ENCODE measurements at places on chromosomes 16 and 17.

- peak; percentile 64 for DNase-seq
Observed at GRCh38 chr16:29891525-29892457, 7.6 kb downstream of the SEZ6L2 start.

DNA sequence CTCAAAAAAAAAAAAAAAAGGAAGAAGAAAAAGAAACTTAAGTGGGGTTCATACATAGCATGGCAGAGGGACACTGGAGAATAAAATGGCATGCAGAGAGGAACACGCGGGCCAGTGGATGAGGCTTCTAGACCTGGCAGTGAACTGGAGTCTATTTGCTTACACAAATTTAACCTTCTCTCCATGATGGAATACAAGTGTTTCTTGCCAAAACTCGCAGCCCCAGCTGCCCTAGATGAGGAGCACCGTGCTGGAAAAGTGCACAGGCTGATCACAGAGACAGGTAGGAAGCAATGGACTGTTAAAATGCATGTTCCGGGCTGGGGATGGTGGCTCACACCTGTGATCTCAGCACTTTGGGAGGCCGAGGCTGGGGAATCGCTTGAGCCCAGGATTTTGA is 9.3 kb downstream of the SSTR2 start:
- no peak for DNase-seq

GRCh38 chr17:61409301-61410112 is 9.9 kb downstream of the TBX2 start:
- peak; percentile 91 for DNase-seq

DNA sequence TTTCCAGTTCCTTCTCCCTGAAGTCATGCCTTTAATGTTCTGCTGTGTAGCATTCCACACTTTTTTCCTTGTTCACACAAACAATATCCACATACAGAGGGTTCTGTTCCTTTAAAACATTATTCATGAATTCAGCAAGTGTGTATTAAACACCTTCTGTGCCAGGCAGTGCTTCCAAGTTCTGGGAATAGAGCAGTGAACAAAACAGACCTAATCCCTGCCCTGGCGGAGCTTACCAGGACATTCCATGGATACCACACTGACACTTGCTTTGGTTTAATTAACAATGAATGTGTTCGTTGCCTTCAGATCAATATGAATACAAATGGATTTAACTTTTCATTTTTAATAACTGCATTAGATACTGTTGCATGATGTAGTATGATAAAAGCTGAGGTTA is 57.9 kb upstream of the CLEC19A start:
- no peak for DNase-seq

DNA sequence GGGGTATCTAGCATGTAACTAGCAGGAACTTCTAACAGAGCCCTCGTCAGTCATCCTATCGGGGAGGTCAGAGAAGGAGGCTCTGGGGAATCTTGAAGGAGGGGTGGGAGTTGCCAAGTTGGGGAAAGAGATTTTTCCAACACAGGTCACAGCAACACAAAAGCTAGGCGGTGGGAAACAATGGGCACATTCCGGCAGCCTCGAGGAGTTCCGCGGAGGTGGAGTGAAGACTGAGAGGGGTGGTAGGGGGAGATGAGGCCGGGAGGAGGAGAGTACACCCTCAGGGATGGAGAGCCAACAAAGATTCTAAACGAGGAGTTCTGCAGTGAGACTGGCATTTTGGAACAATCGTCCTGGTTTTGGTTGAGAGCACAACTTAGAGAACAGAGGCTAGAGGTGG is 13.5 kb upstream of the CALB2 start:
- no peak for DNase-seq

GRCh38 chr16:64880994-64881393 is 240.9 kb downstream of the CDH11 start:
- no peak for DNase-seq

- peak; percentile 83 for DNase-seq
Observed at GRCh38 chr16:85461814-85462713, 151.1 kb upstream of the GSE1 start.

- DNase-seq = no peak
Observed at GRCh38 chr17:66445229-66445628, 142.8 kb downstream of the PRKCA start.

DNA sequence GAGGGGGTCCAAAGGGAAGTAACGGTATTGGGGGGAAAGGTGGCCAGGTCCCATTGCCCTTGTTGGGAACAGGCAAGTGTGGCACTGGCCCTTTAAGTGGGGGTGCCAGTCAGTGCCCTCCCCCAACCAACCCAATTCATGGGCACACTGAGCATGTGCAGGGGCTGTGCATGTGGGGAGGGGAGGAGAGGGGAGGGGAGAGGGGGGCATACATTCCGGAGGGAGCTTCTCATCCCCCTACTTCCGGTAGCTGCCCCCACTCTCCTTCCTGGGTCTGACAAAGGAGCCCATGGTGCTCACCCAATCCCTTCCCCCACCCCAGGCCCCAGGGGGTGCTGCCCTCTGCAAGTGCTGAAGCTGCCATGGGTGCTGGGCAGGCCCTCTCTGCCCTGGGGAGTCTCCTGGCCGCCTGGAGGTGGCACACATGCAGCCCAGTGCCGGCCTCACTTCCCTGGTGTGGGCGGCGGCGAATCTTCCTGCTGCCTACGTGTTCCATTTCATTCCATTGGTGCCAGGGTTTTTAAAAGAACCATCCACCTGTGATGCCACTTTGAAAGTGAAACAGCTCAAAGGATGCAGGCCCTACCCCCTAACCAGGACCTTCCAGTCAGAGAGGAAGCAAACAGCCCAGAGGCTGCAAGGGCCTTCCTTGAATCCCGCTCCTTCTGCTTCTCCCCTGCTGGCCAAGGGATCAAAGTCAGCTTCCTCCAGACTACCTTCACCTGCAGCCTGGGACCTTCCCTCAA is 11.0 kb downstream of the HEXIM2 start:
- peak; percentile 64 for DNase-seq

- peak; percentile 90 for DNase-seq
Observed at GRCh38 chr17:81513753-81514488, 1.3 kb upstream of the ACTG1 start.

GRCh38 chr17:14737984-14738651 is 437.2 kb downstream of the HS3ST3B1 start:
- peak; percentile 86 for DNase-seq

DNA sequence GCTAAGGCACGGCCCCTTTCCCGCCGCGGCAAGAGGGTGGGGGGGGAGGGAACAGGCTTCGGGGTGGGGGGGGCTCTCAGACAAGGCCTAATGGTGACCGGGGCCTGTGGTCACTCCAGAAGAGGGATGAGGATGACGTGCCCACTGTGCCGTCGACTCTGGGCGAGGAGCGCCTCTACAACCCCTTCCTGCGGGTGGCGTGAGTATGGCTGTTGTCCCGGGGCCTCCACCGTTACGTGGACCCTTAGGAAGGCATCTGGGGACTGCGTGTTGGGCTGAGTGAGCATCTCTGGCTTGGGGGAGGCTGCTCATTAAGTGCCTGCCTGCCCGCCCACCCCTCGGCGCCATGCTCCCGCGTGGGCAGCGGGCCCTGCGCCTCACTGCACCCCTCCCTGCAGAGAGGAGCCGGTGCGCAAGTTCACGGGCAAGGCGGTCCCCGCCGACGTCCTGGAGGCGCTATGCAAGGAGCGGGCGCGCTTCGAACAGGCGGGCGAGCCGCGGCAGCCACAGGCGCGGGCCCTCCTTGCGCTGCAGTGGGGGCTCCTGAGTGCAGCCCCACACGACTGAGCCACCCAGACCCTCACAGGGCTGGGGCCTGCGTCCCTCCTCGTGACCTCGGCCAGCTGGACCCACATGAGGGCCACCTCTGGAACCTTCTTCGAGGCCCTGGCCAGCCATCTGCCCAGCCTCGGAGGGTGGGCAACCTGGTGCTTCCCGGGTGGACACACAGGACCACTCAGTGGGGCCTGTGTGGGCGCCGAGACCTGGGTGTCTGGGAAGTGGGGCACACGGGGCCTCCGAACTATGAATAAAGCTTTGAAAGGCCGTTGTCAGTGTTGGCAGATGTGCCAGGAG is 2.2 kb downstream of the HAGHL start:
- no peak for DNase-seq

- no peak for DNase-seq
Observed at GRCh38 chr17:60039114-60039846, 39.4 kb downstream of the HEATR6 start.

DNA sequence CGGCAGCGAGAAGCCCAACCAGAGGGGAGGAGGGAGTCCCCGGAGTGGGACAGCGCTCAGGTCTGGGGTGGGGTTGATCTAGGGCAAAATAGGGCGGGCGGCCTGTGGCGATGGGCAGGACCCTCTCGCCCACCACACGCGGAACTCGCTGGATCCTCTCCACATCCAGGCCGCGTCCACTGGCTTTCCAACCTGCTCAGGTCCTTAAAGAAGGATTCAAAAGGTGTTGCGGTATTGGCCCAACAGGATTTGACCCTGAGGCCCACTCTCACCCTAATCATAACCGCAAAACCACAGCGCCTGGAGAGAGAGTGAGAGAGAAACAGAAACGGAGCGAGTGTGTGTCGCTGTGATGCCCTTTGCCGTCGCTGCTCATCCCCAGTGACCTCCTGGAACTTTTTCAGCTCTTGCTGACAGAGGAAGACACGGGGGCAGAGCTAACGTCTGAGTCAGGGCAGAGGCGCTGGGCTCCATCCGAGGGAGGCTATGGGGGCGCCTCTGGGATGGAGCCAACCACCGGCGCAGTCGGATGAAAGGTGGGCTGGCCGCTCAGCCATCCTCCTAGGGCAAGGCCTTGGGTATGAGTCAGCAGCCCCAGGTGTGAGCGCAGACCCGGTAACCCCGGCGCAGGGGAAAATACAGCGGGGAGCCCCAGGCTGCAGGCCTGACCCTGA is 16.7 kb upstream of the OR1F1 start:
- DNase-seq = no peak

- no peak for DNase-seq
Observed at GRCh38 chr17:49914096-49914490, 54.9 kb upstream of the DLX4 start.

- no peak for DNase-seq
Observed at GRCh38 chr17:57285701-57286100, 29.4 kb downstream of the MSI2 start.

DNA sequence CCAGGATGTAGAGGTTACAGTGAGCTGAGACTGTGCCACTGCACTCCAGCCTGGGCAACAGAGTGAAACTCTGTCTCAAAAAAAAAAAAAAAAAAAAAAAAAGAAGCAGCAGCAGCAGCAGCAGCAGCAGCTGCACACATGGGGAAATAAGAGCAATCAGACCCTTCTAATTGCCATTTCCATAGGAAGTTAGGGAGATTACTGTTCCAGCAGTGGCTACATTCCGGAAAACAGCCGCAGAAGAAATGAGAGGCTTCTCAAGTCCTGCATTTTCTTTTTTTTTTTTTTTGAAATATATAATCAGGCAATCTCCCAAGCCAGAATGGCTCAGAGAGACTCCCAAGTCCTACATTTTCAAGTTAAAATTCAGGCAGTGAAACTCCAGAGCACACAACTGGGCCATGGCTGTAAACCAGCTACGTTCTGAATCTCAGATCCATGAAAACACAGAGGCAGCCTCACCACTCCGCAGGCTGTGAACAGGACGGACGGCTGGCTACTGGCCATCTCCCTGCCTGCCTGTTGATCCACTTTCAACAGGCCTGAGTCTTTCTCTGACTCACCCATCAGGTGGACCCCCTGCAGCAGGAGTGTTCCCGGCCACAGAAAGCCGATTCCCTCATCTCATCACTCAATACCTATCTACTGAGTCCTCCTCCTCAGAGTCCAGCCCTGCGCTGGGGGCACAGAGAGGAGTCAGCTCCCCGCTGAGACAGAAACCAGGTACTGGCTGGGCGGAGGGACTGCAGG is 15.0 kb downstream of the TRPV1 start:
- no peak for DNase-seq

- no peak for DNase-seq
Observed at GRCh38 chr17:81302861-81303333, 7.8 kb upstream of the SLC38A10 start.

DNA sequence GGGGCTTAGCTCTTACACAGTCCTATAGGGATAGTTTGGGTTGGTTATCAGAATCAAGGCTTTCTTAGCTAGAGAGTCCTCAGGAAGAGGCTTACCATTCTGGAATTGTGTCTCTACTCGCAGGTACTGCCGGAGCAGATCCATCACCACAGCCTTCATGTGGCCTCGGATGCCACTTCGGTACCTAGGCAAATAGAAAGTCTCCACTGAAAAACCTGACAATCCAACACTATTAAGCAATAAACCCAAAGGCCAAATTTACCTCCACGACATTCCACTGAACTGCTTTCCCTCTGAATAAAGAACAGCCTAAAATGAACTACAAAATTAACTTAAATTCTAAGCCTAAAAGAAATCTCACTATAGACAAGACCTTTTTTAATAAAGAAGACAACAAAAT is 135.4 kb upstream of the C17orf78 start:
- DNase-seq = no peak

DNA sequence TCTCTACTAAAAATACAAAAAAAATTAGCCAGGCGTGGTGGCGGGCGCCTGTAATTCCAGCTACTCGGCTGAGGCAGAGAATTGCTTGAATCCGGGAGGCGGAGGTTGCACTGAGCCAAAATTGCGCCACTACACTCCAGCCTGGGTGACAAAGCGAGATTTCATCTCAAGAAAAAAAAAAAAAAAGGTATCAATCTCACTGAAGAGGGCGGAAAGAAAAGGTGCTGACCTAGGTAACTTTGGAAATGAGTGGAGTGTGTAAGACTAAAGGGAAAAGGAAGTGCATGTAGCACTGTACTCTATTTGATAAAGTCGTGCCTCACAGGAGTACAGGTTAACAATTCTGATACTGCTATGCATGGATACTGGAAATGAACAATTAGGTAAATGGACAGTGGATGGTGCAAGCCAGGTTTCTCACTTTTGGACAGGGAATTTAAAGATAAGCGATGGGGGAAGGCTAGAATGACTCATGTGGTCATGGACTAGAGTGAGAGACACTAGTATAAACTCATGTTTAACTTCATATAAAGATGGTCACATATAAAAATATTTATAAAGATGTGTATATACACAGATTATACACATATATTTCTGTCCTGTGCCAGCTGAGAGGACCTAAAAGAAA is 142.9 kb downstream of the CDK5R1 start:
- no peak for DNase-seq

DNA sequence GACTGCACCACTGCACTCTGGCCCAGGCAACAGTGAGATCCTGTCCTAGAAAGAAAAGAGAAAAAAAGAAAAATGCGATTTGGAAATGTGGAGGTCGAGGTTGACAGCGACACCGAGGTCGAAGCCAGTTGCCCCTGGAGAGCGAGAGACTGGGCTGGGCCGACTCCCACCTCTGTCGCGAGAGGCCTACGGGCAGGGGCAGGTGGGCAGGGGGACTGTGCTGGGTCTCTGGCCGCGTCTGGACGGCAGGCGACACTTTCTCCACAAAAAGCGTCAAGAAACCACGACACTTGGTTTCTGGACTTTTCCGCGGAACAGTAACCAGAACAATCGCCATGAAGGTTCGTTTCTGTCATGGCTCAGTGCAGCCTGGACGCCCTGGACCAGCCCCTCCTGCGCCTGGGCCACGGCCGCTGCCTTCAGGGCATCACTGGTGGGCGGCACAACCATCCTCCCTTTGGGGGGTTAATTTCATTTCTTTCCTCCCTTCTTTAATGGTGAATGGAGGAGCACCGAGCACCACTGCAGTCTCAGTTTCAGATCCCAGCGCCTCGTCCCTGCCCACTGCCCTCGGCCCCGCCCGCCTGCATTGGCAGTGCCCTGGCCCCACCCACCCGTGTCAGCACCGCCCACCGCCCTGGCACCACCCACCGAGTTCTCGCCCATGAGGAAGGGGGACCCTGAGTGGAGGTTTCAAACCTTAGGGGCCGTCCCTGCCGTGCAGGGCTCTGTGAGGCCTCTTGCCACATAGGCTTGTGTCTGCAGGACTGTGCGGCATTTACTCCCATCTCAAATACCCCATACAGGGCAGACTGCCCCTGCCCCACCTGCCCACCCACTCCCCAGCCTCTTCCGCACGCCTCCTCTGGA is 18.5 kb upstream of the CDH15 start:
- no peak for DNase-seq

All from hepatocyte (in vitro differentiated cells).